Neural cell (in vitro differentiated cells): ENCODE measurements at places on chromosomes 1 and 21. TPM values are rescaled to one million over a fixed set of nuclear protein-coding genes. Genes with fewer than 3 reads are reported as not detected.

Gene ST6GALNAC3
- 2.8 and 3.6 TPM in 2 replicates for polyA plus RNA-seq

Gene DISP3
- 14.9 and 21.8 TPM in 2 replicates for polyA plus RNA-seq

Gene GRHL3
- polyA plus RNA-seq = not detected in 2 replicates

Gene CAMK2N1
- 54.2 and 67.1 TPM in 2 replicates for polyA plus RNA-seq

Gene ZNF648
- polyA plus RNA-seq = not detected in 2 replicates
